Activated CD8-positive, alpha-beta memory T cell treated with anti-CD3 and anti-CD28 coated beads, Interleukin-2, amount 50 U/mL, for 48 hours (primary cell): ENCODE measurements at places on chromosomes 6 and 20.

GRCh38 chr20:30811885-30812671 is 445.4 kb upstream of the DEFB115 start:
- peak; percentile 64 for DNase-seq

DNA sequence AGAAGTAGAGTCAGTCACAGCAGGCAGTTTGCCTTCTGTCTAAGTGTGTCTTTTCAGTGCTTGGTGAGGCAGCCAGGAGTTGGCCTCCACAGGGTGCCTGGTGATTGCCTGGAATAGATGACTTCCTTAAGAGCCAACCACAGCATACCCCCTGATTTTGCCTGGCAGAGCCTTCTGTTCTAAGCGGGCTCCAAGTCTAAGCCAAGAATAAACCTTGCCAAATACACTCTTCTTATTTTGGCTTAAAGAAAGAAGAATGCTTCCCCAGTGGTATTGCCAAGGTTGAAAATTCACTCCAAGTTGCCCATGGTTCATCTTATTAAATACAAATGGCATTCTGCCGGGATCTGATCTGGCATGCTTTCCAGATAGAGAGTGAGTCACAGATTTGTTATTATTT is 1424.8 kb upstream of the EYS start:
- no peak for DNase-seq

DNA sequence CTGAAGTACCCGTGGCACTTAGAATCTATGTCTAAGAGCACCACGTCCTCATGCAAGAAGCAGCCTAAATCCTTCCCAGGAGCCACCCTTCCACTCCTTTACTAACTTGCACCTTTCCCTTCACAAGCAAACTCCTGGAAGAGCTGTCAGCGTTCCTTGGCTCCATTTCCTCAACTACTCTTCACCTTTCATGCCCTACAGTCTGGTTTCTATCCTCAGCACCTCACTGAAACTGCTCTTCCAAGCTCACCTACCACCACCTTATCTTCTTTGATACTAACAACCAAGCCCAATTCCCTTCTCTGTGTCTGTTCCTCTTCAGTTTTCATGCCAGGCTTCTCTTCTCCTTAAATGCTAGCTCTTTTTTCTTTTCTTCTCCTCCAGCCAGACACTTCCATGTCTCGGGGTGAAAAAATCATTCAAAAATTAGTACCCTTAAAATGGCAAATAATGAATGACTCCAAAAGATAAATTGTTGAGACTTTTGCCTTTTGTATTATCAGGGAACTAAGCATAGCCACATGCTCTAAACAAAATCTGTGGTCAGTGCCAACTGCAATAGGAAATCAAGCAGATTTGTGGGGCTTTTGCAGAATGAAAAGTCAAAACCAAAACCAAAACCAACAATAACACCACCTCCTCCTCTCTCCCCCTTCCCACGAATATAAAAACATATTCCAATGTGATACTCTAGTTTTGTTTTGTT is 149.6 kb upstream of the KCNK16 start:
- DNase-seq, result no peak

GRCh38 chr6:20202699-20203302 is 9.5 kb downstream of the MBOAT1 start:
- DNase-seq, result no peak

GRCh38 chr6:1815827-1816452 is 206.2 kb downstream of the FOXC1 start:
- DNase-seq, result no peak

DNA sequence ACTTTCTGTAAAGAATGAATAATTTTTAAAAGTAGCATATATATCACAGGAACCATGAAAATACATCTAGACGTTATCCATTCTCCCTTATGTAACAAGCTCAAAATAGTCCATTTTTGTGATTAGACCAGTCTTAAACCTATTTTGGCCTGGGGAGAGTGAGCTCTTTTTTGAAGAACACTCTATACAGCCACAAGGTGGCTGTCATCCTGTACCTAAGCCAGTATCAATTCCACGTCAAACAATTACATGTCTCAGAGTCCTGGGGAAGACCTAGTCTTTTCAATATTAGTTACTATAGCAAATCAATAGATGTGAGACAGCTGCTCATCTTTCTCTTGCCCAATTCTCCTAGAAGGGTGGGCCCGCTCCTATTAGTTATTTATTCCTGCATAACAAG is 28.4 kb downstream of the FBXO5 start:
- DNase-seq, result no peak

DNA sequence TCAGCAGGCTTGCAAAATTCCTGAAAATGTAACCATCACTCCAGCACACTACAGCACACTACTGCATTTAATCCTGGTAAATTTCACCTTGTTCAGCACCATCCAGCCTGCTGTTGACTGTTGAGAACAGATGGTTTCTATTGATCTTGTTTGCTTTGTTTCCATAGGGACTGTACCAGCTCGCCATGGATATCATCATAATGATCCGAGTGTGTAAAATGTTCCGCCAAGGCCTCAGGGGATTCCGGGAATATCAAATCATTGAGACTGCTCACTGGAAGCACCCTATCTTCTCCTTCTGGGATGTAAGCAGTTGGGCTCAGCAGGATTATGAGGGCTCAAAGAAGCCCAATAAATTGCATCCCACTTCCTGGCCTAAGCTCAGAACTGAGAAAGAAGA is 4.1 kb downstream of the CNBD2 start:
- DNase-seq, result no peak

GRCh38 chr6:32609731-32610640 is 20.3 kb upstream of the HLA-DRB1 start:
- no peak for DNase-seq

DNA sequence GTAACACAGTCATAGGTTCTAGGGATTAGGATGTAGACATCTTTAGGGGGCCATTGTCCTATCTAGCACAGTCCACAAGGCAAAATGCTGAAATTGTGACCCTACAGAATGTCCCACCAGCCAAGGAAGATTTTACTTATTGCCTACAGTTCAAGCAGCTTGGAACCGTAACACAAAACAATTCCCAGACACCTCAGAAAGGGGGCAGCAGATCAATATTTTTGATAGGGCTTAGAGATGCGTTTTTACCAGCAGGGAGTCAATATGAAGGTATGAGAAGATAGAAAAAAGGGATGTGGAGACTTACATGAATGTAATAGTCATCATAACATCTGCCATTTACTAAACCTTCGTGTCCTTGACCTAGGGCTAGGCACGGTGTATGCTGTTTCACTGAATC is 81.0 kb downstream of the TMEM170B start:
- DNase-seq, result no peak

DNA sequence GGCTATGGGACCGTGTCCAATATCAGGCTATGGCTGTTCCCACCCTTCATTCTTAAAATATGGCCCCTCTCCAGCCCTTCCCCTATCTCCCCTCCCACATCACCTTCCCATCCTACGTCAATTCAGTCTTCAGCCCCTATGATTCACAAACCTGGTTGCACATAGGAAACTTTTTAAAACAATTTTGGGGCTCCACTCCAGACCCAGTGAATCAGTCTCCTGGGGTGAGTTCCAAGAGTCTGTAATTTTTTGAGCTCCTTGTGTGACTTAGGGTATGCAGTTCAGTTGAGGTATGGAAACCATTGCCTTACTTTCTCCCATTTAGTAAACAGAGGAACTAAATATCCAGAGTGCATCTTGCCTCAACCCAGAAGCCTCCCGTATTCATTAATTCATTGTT is 5.5 kb downstream of the HNF4A start:
- DNase-seq, result no peak

DNA sequence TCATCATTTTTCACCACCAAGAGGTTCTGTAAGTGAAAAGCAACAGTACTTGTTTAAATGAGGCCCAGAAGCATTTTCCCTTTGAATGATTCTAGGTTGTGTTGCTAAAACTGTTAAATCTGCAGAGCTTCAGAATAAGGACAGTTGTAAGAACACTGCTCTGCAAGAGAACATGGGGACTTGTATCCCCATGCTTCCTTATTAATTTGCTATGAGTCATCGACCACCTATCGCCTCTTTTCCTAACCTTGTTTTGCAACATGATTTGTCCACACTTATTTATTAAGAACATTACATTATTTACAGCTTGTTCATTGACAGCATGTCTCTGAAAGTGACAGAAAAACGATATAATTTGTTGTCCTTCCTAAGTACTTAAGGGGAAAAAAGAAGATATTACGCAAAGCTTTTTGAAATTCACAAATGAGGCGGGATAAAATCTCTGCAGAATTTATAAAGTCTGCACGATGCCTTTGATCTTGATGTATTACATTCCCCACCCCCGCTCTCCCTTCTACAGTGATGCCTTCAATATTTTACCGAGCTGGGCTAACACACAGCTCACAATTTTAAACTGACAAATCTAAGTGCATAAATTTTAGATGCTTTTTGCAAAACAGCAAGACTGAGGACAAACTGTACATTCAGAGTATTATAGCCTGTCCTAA is 220.0 kb upstream of the SPTLC3 start:
- DNase-seq, result no peak

DNA sequence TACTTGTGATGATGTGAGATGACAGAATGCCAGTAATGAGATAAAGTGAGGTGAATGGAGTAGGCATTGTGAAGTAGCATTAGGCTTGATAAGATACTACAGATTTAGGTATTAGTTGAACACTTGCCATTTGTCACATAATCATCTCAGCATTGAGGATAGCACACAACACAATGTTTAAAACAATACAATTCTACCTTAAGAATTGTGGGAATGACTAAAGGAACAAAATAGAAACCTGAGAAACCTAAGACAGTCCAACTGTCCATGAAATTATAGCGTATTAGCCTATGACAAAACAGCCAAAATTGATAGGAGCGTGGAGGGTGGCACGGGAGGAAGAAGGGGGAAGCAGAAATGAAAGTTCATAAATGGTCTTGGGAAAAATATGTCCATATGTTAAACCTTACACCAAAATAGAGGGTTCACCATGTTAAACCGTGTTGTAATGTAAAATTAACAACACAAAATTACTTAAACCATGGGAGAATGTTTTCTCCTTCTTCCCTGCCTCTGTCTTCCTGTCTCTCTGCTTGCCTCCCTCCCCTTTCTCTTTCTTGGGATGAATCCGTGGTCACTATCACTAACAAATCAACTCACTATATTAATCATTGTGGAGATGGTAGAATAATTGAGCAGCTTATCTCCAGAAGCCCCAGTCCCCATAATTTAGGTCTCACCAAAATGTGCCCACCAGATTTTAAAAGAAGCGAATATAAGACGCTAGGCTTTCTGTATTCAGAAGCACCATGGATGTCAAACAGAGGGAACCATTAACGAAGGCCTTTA is 33.0 kb upstream of the HFE start:
- DNase-seq, result no peak

GRCh38 chr6:28802417-28803336 is 121.1 kb downstream of the TRIM27 start:
- DNase-seq, result no peak

DNA sequence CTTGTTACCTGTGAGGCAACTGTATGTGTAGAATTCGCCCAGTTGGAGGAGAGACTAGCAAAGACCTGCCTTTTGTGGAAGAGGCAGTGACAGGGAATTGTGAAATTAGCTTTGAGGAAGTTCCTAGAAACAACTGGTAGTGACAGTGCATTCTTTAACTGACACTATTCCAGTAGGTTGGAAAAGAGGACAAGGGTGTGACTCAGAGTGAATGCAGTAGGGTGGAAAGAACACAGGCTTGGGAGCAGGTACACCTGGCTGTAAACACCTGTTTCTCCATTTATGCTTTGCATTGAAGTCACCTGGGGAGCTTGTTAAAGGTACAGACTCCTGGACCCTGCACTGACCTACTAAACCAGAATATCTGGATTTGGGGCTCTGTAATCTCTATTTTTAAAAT is 295.7 kb downstream of the PHACTR1 start:
- DNase-seq, result no peak

DNA sequence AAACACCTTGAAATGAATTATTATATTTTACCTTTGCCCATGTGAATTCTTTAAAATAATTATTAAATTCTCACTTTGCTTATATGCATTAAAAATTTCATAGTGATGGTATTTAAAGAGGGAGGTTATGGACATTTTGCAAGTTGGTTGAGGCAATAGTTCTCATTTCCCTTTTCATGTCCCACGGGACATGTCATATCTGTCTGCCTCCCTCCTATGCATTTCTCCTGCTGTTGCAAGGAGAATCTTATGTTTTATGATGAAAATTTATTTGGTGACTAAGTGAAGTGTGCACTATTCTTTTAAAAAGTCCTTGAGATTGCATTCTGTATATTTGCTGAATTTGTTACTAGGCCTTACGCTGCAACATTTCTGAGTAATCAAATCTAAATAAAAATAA is 67.2 kb downstream of the UTRN start:
- no peak for DNase-seq

DNA sequence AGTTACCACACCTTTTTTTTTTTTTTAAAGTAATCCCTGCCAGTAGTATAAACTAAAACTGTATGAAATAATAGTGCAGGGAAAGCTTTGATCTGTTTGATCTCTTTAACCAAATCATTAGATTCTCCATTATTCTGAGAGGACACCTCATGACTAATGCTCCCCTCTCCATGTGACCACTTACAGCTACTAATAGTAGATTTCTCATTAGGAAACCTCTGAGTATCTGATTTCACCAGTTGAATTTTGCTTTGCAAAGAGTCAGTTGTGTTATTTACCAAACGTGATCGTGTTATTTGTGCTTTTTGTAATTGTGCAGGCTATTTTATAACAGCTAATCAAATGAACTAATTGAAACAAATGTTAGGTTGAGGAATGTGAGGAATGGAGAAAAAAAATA is 12.5 kb downstream of the CASP8AP2 start:
- DNase-seq, result no peak

GRCh38 chr6:103674790-103675189 is 1184.9 kb downstream of the HACE1 start:
- DNase-seq, result no peak

- DNase-seq, result no peak
These were observed 184.0 kb downstream of the RPS12 start for GRCh38 chr6:132998418-132998817.

DNA sequence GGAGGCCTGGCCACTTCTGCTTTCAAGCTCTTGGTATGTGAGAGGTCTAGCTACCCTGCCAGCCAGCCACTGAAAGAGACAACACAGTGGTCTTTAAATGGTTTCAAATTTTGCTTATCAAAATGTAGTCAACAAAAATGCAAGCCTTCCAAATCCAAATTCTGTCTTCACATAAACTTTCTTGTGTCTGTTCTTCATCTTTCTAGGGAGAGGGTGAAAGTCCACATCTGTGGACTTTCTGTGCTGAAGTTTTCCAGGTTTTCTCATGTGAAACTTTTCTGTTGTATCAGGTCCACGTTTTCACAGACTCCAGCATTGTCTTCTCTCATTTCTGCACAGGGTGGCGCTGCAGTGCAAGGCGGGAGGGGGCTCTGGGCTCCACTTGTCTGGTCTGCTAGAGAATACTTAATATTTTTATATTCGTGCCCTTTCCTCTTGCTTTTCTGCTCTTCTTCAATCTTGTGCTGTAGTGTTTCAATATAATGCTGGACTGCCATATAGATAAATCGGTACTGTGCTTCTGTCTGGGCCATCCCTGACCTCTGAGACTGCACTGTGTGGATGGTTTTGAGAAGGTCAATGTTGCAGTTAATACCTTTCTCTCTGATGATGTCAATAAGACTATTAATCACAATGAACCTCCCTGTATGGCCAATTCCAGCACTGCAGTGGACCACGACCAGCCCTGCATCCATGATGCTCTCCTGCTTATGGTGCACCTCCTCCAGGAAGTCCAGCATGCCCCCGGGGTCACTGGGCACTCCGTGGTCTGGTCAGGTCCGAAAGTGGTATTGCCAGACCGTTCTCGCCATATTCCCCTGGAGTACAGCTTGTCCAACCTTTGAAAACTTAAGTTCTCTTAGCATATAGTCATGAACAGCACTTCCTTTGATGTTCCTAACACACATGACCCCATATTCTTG is 161.6 kb upstream of the TNFAIP3 start:
- peak; percentile 84 for DNase-seq

- DNase-seq, result no peak
These were observed 37.9 kb downstream of the TRAM2 start for GRCh38 chr6:52538901-52539354.

GRCh38 chr20:63622096-63622495 is 4.8 kb downstream of the GMEB2 start:
- DNase-seq, result no peak
